ENCODE measurements at places on chromosomes 1 and 21. TPM values are rescaled to one million over a fixed set of nuclear protein-coding genes. Genes with fewer than 3 reads are reported as not detected.

DNA sequence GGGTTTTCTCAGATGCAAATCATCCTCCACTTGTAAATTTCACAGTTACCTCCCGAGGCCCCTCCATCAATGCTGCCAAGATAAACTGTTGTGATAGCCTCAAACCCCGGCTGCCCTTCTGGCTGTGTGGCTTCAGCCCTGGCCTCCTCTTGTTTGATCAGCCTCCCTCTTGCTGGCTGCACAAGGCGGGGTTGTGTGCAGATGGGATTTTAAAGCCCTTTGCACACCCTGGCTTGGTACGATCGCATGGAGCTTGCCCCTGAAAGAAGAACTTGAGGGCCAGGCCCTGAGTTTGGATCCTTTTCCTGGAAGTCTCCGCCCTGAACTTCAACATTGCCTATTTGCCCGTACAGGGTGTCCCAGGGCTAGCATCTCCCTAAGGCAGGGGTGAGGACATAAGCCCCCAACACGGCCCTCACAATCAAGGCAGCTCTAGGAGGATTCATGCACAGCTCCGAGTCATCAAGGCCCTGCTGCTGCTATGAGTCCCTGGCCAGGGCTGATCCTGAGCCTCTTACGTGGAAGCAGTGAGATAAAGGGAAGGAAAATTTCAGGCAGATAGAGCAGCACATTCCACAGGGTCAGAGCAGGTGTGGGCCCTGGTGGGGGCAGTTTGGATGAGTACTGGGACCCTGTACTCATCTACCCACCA, 181.2 kb upstream of the VAMP3 start:
- H3K4me3 ChIP-seq, result no peak overlapping the region
- H3K27me3 ChIP-seq, result no peaks in the 10 kb centered on the region
- no peak overlapping the region for H3K27ac ChIP-seq
- no peaks in the 10 kb centered on the region for H3K36me3 ChIP-seq
- peak; percentile 18 for DNase-seq

- H3K36me3 ChIP-seq, result peaks cover 4% of the 10 kb centered on the region
- peak overlapping the region; percentile 85 for H3K27ac ChIP-seq
- H3K27me3 ChIP-seq, result no peaks in the 10 kb centered on the region
- no peak overlapping the region for H3K4me3 ChIP-seq
Observed at GRCh38 chr1:111729271-111729921, 9.8 kb downstream of the INKA2 start.

DNA sequence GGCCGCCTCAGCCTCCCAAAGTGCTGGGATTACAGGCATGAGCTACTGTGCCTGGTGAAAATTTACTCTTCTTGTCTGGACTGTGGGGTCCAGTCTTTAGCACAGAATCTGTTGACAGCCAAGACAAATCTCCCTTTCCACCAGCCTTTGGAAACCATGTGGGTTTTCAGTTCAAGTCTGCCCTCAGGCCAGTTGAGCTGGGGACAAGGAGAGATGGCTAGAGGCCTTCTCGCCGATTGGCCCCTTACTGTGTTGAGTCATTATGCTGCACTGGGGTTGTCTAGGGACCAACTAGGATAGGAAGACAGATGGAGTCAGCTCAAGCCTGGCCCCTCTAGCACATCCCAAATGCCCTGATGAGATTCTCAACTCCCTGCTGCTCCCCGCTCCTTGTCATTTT, 8.6 kb upstream of the NKAIN1 start:
- no peak overlapping the region for H3K4me3 ChIP-seq
- peaks cover 23% of the 10 kb centered on the region for H3K27me3 ChIP-seq
- H3K36me3 ChIP-seq, result no peaks in the 10 kb centered on the region
- H3K27ac ChIP-seq, result no peak overlapping the region
- no peak for DNase-seq

GRCh38 chr1:96039910-96040309, 681.7 kb upstream of the PTBP2 start:
- H3K27ac ChIP-seq, result no peak overlapping the region
- H3K36me3 ChIP-seq, result no peaks in the 10 kb centered on the region
- no peak overlapping the region for H3K4me3 ChIP-seq
- H3K27me3 ChIP-seq, result no peaks in the 10 kb centered on the region

- no peak within 1 kb of the TSS for H3K4me3 ChIP-seq
- DNase-seq, result peak; percentile 72
- H3K27me3 ChIP-seq, result no peaks in the 10 kb centered on the region
- H3K36me3 ChIP-seq, result no peaks in the 10 kb centered on the region
- no peak within 1 kb of the TSS for H3K27ac ChIP-seq
Observed at GRCh38 chr1:42739753-42740700, at the start of gene CLDN19. TSS of gene CLDN19 (minus strand) at chr1:42740236. CDS start at chr1:42740063, 173 bp downstream.

DNA sequence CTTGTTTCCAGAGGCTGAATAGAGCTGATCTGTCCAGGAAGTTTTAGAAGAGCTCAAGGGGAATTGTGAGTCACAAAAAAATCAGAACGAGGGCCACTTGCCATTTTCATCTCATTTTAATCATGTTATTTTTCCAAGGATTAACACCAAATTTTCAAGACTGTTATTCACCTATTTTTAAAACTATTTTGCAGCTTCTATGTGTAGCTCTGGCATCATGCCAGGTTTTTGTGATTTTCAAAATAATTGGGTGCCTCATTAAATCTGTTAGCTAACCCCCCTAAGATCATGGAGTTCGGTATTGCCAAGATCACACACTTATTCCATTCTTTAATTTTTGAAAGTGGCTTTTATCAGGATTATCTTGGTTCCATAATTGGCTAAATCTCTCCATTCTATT, 90.9 kb downstream of the RGS7 start:
- DNase-seq, result no peak
- no peaks in the 10 kb centered on the region for H3K36me3 ChIP-seq
- no peak overlapping the region for H3K27ac ChIP-seq
- H3K27me3 ChIP-seq, result no peaks in the 10 kb centered on the region
- H3K4me1 ChIP-seq, result no peaks in the 10 kb centered on the region

- peaks cover 60% of the 10 kb centered on the region for H3K36me3 ChIP-seq
- peak overlapping the region; percentile 80 for H3K27ac ChIP-seq
- no peak for DNase-seq
- no peak overlapping the region for H3K4me3 ChIP-seq
Observed at GRCh38 chr1:205792961-205793673, 17.8 kb upstream of the RAB29 start.

DNA sequence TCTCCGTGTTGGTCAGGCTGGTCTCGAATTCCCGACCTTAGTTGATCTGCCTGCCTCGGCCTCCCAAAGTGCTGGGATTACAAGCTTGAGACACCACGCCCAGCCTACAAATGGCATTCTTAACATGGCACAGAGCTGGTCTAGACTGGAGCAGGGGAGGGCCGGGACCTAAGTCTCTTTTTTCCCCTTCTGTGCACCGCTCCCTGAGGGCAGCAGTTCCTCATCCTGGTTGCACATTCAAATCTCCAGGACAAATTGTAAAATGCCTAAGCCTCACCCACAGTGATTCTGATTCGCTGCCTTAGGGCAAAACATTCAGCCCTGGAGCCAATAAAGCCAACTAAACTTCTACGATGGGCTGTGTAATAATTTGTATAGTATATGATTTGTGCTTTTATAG, 10.1 kb upstream of the AVPR1B start:
- no peak for DNase-seq
- no peaks in the 10 kb centered on the region for H3K27me3 ChIP-seq
- no peaks in the 10 kb centered on the region for H3K36me3 ChIP-seq
- H3K4me3 ChIP-seq, result no peak overlapping the region
- H3K27ac ChIP-seq, result no peak overlapping the region
- no peaks in the 10 kb centered on the region for H3K4me1 ChIP-seq

DNA sequence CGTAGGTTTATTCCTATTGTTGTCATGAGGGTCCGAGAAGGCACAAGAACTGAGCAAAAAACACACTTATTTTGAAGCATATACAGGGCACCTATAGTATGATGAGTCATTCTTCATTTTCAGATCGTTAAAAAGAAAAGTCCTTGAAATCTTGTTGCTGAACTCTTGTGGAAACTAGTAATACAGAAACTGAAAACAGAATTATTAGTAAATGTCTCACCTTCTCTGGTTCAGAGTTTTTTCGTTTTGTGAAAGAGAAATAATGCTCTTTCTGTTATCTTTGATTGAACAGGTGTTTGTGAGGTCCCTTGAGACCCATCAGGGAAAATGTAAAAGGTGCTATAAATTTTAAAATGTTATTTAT, 102.0 kb upstream of the COA6 start:
- H3K27me3 ChIP-seq, result no peaks in the 10 kb centered on the region
- no peaks in the 10 kb centered on the region for H3K36me3 ChIP-seq
- H3K27ac ChIP-seq, result no peak overlapping the region
- no peak for DNase-seq
- no peak overlapping the region for H3K4me3 ChIP-seq
- no peaks in the 10 kb centered on the region for H3K4me1 ChIP-seq

DNA sequence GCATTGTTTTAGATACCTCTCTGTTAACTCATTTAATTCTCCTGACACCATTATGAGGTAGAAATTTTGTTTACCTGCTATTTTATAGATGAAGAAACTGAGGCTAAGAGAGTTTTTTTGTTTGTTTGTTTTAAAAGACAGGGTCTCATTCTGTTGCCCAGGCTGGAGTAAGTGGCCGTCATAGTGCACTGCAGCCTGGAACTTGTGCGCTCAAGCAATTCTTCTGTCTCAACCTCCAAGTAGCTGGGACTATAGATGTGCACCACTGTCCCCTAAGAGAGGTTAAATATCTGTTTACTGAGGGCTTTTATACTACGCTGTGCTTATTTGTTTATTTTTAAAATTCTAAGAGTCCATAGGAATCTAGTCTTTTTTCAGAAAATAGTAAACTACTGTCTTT, 43.7 kb upstream of the CACYBP start:
- H3K36me3 ChIP-seq, result no peaks in the 10 kb centered on the region
- no peak overlapping the region for H3K4me3 ChIP-seq
- no peak overlapping the region for H3K27ac ChIP-seq
- H3K27me3 ChIP-seq, result no peaks in the 10 kb centered on the region
- no peaks in the 10 kb centered on the region for H3K4me1 ChIP-seq

DNA sequence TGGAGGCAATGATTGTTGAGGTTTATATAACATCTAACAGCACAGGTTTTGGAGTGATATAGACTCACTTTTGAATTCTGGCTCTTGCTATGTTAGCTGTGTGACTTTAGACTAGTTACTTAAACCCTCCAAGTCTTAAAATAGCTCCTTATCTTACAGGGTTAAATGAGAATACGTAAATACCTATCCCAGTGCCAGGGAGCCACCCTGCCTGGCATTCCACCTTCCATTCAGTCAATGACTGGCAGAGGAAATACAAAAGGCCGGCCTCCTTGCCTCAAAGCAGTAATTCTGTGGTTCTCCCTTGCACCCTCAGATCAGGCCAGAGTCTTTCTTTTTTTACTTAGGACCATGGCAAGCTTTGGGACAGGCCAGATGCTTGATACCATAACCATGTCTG, 31.8 kb downstream of the DBT start:
- no peak overlapping the region for H3K4me3 ChIP-seq
- peaks cover 10% of the 10 kb centered on the region for H3K4me1 ChIP-seq
- DNase-seq, result no peak
- H3K27ac ChIP-seq, result peak overlapping the region; percentile 76

DNA sequence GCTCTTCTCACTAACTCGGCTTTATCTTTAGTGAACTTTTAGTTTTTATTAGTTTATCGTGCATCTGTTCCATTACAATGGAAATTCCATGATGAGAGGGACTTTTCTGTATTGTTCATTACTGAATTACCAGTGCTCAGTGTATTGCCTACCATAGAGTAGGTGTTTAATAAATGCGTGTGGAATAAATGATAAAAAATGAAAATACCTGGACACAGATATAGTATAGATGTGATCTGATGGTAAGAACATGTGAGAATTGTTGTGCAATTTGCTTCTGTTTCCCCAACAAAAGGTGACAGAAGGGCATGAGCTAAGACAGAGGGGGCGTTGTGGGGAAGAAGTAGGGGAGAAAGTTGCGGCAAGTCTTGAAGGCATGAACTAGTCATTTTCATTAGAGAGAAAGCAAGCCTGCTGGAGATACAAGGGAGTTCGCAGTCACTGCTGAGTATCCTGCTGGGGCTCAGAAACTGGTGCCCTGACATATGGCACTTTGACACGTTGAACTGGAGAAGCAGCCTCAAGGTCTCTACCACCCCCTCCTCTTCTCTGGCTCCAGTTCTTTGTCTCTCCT, 5.6 kb upstream of the COG2 start:
- DNase-seq, result no peak
- H3K36me3 ChIP-seq, result no peaks in the 10 kb centered on the region
- peaks cover 2% of the 10 kb centered on the region for H3K4me1 ChIP-seq
- H3K27ac ChIP-seq, result no peak overlapping the region
- H3K27me3 ChIP-seq, result no peaks in the 10 kb centered on the region

DNA sequence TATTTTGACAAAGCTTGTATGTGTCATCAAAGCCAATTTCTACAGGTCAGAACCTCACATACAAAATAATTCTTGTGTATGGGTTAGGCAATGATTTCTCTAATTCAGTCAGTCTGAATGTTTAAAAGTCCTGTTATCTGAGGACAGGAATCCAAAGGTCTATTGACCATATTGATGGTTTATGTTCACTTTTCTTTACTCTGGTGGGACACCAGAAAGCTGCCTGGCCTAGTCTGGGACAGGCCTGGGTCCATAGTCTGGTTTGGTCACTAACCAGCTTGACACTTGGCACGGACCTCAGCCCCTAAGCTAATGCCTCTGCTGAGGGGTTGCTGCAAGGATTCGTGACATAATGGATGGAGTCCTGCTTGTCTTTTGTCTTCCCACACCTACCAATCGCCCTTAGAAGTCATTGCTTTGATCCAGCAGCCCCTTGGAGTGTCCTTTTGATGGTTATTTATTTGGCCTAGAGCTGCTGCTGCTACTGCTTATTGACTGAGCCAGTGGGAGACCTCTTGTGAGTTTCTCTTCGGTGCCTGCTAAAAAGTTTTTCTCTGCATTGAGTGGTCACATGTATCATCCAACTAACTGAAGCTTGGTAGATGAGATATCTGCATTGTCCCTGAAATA, 15.7 kb downstream of the IFNAR2 start:
- H3K4me1 ChIP-seq, result peaks cover 4% of the 10 kb centered on the region
- H3K4me3 ChIP-seq, result no peak overlapping the region
- DNase-seq, result no peak
- H3K27me3 ChIP-seq, result no peaks in the 10 kb centered on the region

DNA sequence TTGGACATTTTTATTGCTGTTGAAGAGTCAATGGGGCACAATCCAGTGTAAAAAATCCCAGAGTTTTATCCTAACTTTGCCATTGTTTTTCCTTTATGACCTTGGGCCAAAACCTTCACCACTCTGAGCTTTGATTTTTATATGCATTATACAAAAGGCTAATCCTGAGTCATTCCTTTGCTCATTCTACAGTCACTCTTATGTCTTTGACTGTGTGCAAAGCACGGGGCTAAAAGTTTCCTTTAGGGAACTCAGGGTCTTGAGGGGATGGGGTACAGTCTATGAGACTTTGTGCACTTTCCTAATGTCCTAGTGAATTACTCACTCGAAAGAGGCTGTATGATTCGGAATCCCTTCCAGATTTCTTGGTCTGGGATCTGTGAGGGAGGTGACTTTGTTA, 543.2 kb upstream of the CAMK1G start:
- H3K27ac ChIP-seq, result no peak overlapping the region
- no peaks in the 10 kb centered on the region for H3K4me1 ChIP-seq
- no peaks in the 10 kb centered on the region for H3K27me3 ChIP-seq
- no peak for DNase-seq
- H3K36me3 ChIP-seq, result no peaks in the 10 kb centered on the region

GRCh38 chr1:25682059-25682601, 65.5 kb downstream of the MAN1C1 start:
- H3K27me3 ChIP-seq, result no peaks in the 10 kb centered on the region
- no peaks in the 10 kb centered on the region for H3K36me3 ChIP-seq
- no peak overlapping the region for H3K4me3 ChIP-seq
- H3K27ac ChIP-seq, result no peak overlapping the region
- DNase-seq, result no peak

Gene FAM177B
- total RNA-seq, result not detected

Gene FCER1A
- not detected for total RNA-seq

Gene GJA4
- 0.42 TPM for total RNA-seq

Gene HDGF
- 207 TPM for total RNA-seq

Gene MANEAL
- 5.4 TPM for total RNA-seq

Gene LCE1D
- total RNA-seq, result not detected

Gene SLC44A5
- total RNA-seq, result 11.1 TPM

Gene ICOSLG
- 0.14 TPM for total RNA-seq
